ENCODE measurements at places on chromosomes 5 and 9.

GRCh38 chr9:121380846-121381245 lies 10.8 kb upstream of the STOM start:
- DNase-seq = no peak

DNA sequence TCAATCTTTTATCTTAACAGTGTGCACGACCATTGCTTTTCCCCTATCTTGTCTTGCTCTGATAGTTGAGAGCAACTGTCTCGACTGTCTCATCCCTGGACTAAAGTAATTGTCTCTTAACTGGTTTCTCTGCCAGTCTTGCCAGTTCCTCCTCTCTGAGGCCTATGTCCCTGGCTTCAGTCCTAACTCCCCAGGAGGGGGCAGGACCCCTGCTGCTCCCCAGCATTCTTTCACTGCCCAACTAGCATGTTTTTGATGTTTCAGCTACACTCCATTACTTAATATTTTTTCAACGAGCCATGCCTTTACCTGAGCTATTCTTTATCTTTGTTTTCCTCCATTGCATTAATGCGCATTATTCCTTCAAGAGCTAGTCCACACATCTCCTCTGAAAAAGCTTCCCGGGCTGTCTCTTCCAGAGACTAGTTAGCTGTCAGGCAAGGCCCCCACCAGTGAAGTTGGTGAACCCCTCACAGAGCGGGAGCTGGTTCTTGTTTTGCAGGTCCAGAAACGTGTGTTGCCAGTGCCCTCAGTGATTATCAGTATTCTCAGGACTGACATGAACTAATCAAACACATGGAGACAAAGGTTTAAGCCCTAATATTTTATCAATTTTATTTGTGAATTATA lies 291.7 kb upstream of the KCNN2 start:
- no peak for DNase-seq

- no peak for DNase-seq
Observed at GRCh38 chr5:115542086-115542485, 2.5 kb downstream of the FEM1C start.

DNA sequence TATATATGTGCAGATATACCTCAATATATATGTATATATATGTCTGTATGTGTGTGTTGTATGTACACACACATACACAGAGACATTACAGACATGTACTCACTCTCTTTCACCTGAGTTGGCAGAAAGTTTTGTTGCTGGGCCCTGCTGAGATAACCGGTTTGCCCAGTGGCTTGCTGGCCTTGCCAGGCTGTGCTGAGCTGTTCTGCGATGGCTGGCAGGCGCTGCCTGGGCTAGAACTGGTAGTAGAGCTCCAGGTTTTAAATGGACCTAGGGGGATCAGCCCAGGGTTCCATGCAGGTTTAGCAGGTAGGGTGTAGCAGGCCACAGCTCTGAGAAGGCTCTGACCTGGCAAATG lies 394.3 kb downstream of the GADD45G start:
- DNase-seq = no peak

DNA sequence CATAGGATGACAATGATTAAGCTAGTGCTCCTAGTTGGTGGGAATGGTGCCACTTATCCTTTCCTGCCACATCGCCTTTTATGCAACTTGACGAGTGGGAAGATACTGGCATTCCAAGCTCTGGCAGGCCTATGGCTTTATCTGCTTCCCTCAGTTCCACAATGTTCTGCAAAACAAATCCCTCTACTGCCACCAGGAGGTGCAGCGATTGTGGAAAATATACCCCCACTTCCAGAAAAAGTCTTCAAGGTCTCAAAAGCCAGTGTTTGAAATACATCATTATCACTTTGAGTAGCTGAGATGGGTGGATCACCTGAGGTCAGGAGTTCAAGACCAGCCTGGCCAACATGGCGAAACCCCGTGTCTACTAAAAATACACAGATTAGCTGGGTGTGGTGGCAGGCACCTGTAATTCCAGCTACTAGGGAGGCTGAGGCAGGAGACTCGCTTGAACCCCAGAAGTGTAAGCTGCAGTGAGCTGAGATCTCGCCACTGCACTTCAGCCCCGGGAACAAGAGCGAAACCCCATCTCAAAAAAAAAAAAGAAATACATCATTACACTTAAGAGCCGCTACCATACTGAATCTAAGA lies 3.4 kb downstream of the CLINT1 start:
- no peak for DNase-seq

GRCh38 chr9:121268851-121269641 lies 1.1 kb downstream of the GSN start:
- no peak for DNase-seq

- DNase-seq = no peak
Observed at GRCh38 chr5:80190960-80191359, 64.9 kb downstream of the SERINC5 start.

DNA sequence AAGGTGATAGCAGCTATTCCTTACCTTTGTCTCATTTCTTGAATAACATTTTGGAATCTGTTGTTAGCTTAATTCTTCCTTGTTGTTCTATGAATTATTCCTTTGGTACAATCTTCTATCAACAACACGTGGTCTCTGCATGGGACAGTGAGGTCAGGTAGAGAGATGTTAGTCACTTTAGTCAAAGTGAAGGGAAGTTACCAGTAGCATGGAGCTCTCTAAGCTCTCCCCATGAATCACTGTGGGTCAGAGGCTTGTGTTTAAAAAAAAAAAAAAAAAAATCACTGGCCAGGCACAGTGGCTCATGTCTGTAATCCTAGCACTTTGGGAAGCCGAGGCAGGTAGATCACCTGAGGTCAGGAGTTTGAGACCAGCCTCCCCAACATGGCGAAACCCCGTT lies 116.0 kb downstream of the GOLPH3 start:
- DNase-seq = no peak

All from stimulated activated CD4-positive, alpha-beta T cell treated with anti-CD3 and anti-CD28 coated beads, Interleukin-12 subunit alpha, Interleukin-12 subunit beta, amount 100 ng/mL, for 4 hours (primary cell).